Activated CD4-positive, CD25-positive, alpha-beta regulatory T cell treated with anti-CD3 and anti-CD28 coated beads, Interleukin-2, amount 50 U/mL, for 72 hours (primary cell): ENCODE measurements at places on chromosomes 7 and 10.

DNA sequence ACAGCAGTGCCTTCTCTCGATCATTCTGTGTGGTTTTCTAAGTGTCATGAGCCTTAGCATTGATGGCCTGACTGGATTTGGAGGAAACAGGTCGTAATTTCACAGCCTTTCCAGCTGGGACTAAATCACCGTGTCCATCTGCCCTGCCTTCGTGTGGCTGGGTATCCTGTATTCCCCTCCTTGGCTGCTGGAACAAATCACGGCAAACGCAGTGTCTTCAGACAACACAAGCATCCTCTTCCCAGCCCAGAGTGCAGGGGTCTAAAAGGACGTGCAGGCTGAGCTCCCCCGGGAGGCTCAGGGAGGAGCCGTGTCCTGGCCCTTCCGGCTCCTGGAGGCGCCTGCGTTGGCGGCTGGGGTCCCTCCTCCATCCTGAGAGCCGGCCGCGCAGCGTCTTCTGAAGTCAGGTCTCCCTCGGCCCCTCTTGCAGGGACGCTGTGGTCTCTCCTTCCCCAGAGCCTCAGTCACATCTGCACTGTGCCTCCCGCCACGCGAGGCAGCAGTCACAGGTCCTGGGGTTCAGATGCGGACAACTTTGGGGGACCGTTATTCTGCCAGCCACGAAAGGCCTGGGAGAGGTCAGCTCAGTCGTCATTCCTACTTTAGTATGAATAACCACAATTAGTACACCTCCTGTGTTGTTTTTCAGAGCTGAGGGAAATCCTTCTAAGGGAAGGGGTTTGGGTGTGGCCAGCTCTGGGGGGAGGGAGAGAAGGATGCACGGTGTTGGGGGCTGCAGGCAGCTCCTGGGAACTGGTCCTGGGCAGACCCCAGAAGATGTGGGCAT lies 41.1 kb downstream of the FAM20C start:
- no peak for DNase-seq

GRCh38 chr7:111756687-111757178 lies 194.4 kb upstream of the IMMP2L start:
- DNase-seq: no peak

GRCh38 chr10:30940256-30940655 lies 91.4 kb downstream of the ZNF438 start:
- no peak for DNase-seq

GRCh38 chr7:93156884-93157283 lies 8.7 kb upstream of the SAMD9L start:
- no peak for DNase-seq

- no peak for DNase-seq
Measured at GRCh38 chr7:22319424-22320403, 37.2 kb downstream of the RAPGEF5 start.

DNA sequence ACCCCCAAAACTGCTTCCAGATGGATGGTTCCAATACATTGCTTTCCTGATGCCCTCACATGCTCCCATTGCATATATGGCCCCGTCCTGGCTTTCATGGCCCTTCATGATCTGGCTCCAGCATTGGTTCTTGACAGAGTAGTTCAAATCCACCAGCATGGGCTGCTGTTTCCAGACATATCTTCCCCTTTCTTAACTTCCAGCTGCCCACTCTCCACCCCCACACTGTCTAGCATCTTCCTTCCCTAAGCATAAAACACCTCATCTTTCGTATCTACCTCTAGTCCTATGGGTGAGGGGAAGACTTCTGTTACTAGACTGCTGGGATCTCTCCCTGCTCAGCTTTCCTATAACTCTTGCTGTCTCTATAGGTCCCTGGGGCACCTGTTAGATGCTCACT lies 13.2 kb upstream of the GOLGA7B start:
- DNase-seq: no peak

DNA sequence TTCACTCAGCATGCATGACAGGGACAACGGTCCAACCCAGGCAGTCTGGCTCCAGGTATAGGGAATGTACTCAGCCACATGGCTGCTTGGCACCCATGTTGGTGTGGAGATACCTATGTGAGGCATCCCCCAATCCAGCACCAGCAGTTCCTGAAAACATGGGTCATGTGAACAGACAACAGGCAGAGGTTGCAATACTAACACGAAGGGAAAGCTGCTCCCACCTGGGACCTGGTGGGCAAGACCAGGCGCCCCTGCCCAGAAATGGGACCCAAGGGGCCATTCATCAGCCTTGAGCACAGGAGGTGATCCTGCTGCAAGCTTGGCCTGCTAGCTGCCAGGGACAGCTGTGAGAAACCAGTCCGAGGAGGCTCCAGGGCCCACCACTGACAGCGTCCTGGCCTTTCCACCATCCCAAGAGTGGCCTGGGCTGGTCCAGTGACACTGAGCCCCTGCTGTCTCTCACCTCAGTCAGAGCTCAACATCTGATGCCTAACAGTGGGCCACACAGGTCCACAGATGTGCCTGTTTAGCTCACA lies 142.3 kb downstream of the ARHGAP22 start:
- peak; percentile 14 for DNase-seq

DNA sequence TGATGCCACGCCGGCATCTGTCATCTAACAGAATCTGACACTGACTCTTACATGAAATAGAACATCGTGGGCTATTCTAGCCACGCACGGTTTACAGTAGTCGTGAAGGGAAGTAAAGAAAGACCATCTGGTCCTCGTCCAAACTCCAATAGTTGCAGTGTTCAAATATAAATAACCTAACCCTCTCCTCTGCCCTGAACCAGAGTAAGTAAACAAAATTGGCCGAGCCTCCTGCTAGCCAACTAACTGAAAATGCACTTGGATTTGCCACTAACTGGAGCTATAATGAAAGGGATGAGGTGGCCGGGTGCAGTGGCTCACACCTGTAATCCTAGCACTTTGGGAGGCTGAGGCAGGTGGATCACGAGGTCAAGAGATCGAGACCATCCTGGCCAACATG lies 29.5 kb upstream of the ZC3HAV1L start:
- DNase-seq: no peak

DNA sequence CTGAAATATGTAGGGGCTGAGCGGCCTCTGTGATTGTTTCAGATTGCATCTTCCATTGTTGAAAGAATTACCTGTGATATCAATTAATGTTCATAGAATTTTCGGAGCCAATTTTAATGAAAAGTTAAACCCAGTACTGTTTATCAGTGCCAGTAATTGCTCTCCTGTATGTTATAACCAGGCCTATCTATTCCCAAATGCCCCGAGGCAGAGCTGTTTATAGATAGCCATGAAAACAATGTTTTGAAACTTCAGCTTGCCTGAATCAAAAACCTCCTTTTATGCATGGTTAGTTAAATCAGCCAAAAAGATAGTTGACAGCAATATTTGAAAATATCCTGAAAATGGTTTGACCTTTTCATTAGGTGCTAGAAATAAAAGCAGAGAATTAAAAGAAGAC lies 50.1 kb upstream of the HDAC9 start:
- DNase-seq: no peak
